Activated naive CD8-positive, alpha-beta T cell treated with anti-CD3 and anti-CD28 coated beads, Interleukin-2, amount 50 U/mL, for 24 hours (primary cell): ENCODE measurements at places on chromosomes 16 and 17.
A peak's percentile ranks its signal among the peaks of the same experiment; 100 is the strongest.

- no peak for DNase-seq
Observed at GRCh38 chr17:36879027-36879426, 58.2 kb upstream of the LHX1 start.

DNA sequence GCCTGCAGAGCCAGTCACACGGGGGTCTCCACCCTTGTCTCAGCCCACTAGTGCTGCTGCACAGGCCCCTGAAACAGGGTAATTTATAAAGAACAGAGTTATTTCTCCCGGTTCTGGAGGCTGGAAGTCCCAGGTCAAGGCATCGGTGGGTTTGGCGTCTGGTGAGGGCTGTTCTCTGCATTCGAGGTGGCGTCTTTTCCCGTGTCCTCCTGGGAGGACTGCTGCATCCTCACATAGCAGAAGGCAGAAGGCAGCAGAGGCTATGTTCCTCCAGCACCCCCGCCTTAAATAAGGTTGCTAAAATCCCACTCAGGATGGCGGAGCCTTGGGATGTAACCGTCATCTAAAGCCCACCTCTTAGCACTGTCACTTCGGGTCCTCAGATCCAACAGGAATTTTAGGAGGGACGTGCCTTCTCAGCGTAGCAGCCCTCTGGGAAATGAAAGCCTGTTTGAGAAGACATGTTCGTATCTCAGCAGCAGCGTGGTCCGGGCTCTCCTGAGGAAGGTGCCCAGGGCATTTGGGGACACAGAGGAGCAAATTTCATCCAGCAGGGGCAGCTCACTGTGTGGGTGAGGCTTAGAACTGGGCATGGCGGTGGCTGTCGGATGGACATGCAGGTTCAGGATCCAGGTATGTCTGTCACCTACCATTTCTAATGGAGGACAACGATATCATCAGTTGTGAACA is 221.6 kb upstream of the CHMP6 start:
- DNase-seq = no peak

- no peak for DNase-seq
Observed at GRCh38 chr17:33163533-33164168, 129.4 kb downstream of the ASIC2 start.

DNA sequence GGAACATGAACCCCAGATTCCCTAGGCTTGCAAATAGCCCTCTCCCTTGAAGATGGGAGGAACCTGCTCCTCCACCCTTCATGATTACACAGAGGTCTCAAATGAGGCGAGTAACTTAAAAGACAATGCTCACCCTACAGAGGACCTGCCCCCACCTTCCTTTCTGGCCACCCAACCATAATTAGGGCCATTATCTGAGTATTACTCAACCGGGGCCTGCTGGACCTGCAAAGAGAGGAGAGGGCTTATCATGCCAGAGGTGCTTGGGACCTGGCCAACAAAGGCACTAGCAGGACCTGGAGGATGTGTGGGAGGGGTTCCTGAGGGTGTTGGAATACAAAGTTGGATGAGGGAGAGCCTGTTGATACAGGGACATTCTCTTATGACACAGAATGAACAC is 42.4 kb downstream of the RNF157 start:
- DNase-seq = no peak

- no peak for DNase-seq
Observed at GRCh38 chr16:9135797-9136196, 44.4 kb downstream of the HAPSTR1 start.

GRCh38 chr16:76524356-76524755 is 247.2 kb downstream of the CNTNAP4 start:
- no peak for DNase-seq

DNA sequence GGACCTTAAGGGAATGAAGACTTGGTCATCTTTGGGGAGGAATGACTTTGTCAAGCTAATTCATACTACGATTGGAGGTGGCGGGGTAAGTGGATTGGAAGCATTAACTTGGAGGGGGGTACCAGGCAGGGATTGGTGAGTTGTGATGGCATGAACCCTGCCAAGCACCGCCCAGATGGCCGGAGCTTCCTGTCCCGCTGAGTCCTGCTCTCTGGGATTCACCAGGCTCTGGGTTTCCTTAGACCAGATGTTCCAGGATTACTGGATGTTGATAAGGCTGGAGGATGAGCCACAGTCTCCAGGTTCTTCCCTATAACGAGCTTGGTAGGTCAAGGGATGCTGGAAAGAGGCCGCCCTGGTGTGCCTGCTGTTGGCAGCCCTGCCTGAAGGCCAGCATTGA is 154.9 kb downstream of the SDK2 start:
- DNase-seq = no peak

DNA sequence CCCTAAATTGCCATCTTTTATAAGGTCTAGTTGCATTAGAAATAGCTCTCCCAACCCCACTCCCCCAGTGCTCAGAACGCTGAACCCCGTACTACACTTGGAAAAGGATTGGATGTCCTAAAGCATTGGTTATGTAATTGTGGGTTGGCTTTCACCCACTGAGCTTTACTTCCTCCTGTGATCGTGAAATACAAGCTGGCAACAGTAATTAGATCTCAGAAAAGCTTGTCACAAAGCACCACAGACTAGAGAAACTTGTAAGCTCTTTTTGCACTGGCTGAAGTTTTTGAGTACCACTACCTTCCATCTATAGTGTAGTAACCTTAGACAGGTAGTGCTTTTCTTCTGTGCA is 54.4 kb downstream of the SIAH1 start:
- no peak for DNase-seq

GRCh38 chr17:29526322-29526721 is 40.5 kb downstream of the ABHD15 start:
- DNase-seq = no peak

DNA sequence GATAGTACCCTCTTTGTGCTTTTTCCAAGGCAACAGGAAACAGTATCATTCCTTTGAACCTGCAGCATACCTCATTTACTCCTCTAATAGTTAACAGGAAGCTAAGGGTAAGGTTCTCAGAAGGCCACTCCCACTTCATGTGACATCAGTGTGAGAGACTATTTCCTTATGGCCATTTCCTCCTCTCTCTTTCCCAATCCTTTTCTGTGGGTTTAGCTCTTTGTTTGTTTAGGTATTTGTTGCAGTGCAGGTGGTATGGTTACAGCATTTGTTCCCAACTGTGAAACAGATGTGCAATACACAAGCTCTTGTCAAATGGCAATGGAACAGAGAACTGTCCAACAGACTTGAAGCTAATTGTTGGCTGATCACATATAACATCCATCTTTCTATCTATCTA is 14.7 kb downstream of the TMC5 start:
- DNase-seq = no peak

DNA sequence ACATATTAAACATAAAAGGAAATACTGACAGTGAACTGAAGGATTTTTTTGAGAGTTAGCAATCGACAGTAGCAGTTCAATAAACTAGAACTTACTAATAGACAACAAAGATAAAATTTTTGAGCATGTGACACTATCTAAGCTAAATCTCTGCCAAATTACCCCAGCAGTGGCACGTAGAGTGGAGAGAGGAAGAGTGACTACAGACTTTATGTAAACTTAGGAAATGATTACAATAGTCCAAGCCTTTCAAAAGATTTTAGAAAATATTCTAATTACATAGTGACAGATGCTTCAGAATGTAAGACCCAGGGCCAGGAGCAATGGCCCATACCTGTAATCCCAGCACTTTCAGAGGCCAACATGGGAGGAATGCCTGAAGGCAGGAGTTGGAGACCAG is 52.4 kb downstream of the CFDP1 start:
- no peak for DNase-seq

DNA sequence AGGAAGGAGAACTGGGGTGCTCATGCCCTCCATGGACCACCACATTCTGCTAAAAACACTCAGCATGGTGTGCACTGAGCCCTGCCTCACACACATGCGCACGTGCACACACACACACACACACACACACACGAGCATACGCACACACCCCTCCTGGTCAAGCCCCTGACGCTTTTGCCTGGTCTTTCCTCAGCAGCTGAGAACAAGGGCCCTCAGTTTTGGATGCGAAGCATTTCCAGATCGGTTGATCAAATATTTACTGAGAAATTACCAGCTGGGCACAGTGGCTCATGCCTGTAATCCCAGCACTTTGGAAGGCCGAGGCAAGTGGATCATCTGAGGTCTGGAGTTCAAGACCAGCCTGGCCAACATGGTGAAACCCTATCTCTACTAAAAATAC is 20.1 kb upstream of the RAI1 start:
- DNase-seq = no peak

DNA sequence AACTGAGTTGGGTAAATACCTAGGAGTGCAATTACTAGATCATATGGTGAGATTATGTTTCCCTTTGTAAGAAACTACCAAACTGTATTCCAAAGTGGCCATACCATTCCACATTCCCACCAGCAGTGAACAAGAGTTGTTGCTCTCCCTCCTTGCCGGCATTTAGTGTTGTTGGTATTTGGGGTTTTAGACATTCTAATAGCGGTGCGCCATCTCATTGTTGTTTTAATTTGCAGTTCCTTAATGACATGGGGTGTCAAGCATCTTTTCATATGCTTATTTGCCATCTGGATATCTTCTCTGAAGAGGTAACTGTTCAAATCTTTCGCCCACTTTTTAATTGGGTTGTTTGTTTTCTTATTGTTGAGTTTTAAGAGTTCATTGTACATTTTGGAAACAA is 164.2 kb upstream of the LHX1 start:
- no peak for DNase-seq

GRCh38 chr16:72197545-72197944 is 25.6 kb upstream of the PMFBP1 start:
- DNase-seq = no peak

DNA sequence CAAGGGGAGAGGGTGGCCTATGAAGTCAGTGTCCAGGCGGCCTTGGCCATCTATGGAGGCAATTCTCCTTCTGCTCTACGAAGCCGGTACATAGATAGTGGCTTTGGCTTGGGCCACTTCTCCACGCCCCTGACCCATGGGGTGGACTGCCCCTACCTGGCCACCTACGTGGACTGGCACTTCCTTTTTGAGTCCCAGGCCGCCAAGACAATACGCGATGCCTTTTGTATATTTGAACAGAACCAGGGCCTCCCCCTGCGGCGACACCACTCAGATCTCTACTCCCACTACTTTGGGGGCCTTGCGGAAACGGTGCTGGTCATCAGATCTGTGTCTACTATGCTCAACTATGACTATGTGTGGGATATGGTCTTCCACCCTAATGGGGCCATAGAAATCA is 17.3 kb downstream of the AOC3 start:
- DNase-seq = no peak

- no peak for DNase-seq
Observed at GRCh38 chr16:77684181-77684526, 38.2 kb upstream of the NUDT7 start.

DNA sequence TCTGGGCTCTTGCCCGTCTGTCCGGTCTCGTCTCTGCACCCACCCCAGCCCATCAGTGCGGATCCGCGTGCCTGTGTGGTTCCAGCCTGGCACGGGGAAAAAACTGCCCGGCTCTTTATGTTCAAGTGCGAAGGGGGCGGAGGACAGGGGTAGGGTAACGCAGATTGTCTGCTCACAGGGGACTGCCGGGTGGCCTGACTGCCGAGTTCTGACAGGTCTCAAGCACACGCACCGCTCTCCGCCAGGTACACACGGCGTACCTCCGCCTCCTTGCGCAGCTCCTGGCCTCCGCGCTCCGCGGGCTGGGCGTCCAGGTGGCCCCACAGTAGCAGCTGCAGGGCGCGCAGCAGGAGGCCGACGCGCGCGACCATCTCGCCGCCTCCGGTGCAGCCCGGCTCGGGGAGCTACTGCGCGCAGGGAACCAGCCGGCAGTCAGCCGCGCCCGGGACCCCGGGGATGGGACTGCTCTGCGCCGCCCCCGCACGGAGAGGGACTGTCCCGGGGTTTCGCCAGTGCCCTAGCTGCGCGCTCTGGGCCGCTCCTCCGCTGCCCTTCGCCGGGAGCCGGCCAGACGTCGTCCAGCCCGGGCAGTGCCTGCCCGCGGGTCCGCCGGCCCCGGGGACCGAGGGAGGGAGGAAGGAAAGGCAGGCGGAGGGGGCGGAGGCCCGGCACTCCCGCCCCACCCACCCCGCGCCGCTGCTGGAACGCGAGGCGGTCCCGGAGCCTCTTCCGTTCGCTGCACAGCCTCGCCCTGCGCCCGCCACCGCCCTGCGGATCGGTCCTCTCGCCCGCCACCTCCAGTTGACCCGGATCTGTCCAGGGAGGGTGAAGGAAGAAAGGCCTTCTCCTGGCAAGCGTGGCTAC is at the start of gene MMP28:
TSS of gene MMP28 (minus strand) at position 635 of the 864 bp plus-strand sequence. CDS start at position 371, 264 bp downstream.
- DNase-seq = peak; percentile 60

DNA sequence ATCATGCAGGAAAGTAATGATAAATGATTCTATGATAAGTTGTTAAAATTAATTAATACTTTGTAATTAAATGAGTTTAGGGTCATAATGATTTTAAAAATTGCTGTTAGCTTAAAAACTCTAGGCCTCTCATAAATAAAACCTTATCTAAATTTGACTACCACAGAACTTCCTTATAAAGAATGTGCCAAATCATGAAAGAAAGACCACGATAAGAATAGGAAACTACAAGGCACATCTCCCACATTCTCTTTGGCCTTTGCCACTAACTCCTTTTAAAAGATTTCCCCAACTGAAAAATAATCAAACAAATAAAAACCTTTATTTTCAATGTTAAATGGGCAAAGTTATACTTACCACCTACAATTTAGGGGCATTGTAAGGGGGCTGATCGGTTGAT is 164.6 kb upstream of the C17orf78 start:
- DNase-seq = no peak

DNA sequence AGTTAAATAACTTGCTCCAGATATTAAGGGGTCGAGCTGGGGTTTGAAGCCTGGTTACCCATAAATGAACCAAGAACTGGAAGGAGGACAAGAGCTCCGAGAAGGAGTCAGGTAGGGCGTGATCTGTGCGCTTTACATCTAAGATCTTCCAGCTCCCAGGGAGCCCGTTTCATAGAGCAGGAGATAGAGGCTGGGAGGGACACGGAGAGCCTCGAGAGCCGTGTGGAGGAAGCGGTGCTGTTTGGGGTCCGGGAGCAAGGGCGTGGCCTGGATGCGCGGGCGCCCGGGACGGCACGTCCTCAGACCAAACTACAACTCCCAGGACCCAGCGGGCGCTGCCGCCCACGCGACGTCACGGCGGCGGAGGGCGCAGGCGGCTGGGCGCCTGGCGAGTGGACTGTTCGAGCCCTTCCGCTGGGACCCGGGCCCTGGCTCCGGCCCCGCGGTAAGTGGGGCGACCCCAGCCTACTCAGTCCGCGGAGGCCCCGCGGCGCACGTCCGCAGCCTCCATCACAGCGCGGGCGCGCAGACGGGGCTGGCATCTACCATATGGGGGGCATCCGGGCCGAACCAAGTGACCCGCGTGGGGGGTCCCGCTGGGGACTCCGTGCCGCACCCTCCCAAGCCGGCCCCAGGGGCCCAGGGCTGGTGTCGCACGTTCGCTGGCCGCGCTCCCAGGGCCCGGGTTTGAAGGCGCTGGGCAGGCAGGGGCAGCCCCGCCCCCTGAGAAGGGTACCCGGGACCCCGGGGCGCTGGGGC is at the start of gene BCKDK:
TSS of gene BCKDK (plus strand) at position 352 of the 759 bp plus-strand sequence. CDS start 838 bp downstream, outside the sequence.
- DNase-seq = peak; percentile 87

GRCh38 chr16:70253291-70254106 is 1.8 kb upstream of the EXOSC6 start:
- peak; percentile 57 for DNase-seq

DNA sequence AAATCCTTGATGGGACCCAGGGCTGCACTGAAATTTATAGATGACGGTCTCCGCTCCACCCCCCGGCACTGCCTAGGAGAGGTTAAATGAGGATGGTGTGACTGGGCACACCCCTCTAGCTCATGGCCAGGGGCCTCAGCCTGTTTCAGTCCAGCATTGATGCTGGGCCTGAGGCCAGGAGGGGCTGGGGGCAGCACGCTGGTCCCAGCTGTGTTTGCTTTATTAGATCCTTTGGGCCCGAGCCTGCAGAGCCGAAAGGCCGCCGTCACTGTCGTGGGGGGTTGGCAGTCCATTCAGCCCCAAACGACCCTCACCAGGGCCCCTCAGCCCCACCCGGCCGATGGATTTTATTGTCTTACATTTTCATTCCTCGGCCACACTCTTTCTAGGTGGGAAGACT is 10.8 kb upstream of the DOK4 start:
- DNase-seq = no peak
